Caco-2 (cell line): ENCODE measurements at places on chromosomes 1 and 21. TPM values are rescaled to one million over a fixed set of nuclear protein-coding genes. Genes with fewer than 3 reads are reported as not detected.
A peak's percentile ranks its signal among the peaks of the same experiment; 100 is the strongest.

DNA sequence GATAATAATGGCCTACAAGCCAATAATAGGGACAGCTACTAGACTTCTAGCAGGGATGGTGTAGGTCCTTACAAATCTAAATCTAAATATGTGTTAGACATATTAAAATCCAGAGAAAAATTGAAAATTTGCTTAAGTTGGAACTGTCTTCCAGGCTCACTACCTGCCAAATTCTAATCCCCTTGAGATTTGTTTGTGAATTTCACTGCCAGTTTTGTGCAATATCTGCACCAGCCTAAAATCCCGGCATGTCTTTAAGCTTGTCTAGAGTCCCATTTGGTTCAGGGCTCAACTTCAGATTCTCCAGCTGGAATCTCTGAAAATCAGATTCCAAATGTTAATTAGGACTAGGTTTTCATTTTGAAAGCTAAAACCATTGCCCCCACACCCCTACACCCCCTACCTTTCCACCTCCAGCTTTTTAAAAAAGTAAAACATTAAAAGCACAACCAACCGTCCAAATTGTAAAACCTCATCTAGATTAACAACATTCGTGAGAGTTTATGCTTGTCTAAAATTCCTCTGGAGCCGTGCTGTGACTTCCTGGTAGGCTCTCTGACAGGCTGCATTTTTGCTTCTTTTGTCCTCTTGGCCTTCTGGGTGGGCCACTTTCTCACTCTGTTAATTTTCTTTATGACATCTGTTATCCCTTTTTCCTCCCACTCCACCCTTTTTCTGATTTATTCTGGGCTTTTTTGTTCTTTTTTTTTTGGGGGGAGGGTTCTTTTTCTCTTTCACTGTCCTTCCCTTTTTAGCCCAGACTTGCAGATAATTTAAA, 348.7 kb downstream of the PAPPA2 start:
- H3K27ac ChIP-seq = no peak overlapping the region
- no peak overlapping the region for H3K4me3 ChIP-seq
- no peaks in the 10 kb centered on the region; the same call in 1 of the 2 replicates for H3K27me3 ChIP-seq

DNA sequence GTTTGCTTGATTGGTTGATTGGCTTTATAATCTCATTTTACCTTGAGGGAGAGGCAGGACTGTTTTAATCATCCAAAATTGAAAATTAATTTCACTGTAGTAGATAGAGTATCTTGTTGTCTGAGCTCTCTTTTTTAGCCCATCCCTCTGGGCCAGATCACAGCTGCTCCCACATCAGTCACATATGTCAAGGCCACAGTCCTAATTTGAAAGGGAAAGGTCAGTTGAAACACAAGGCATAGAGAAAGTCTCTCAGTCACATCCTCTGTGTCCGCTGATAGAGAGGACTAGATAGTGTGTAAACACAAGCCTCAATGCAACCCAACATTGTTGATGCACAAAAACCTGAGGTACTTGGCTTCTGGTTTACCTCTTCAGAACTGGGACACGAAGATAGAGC, 6.8 kb downstream of the C1orf74 start:
- no peaks in the 10 kb centered on the region for H3K27me3 ChIP-seq
- DNase-seq = no peak
- no peak overlapping the region for H3K27ac ChIP-seq
- no peak overlapping the region for H3K4me3 ChIP-seq
- peaks cover 28% of the 10 kb centered on the region for H3K4me1 ChIP-seq

GRCh38 chr1:25706146-25707089, 89.8 kb downstream of the MAN1C1 start:
- H3K36me3 ChIP-seq = no peaks in the 10 kb centered on the region
- H3K27ac ChIP-seq = no peak overlapping the region
- no peak for DNase-seq
- H3K4me3 ChIP-seq = no peak overlapping the region

DNA sequence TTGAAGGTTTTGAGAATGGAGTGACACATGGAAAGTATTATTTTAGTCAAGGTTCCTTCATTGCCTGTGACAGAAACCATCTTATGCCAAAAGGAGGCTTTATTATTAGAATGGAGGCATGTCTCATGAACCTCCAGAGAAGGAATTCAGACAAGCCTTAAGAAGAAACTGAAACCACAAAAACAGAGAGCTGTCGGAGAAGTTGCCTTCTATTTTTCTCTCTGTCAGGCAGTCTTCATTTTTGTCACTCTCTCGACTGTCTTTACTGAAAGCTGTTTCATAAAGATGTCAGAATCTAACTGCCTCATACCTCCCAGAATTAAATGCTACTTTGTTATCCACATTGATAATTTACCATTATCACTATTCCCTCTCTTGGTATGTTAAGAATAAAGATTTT, 434.7 kb upstream of the ADGRL4 start:
- no peaks in the 10 kb centered on the region for H3K4me1 ChIP-seq
- no peak overlapping the region for H3K27ac ChIP-seq
- H3K4me3 ChIP-seq = no peak overlapping the region
- DNase-seq = no peak
- no peaks in the 10 kb centered on the region for H3K27me3 ChIP-seq

DNA sequence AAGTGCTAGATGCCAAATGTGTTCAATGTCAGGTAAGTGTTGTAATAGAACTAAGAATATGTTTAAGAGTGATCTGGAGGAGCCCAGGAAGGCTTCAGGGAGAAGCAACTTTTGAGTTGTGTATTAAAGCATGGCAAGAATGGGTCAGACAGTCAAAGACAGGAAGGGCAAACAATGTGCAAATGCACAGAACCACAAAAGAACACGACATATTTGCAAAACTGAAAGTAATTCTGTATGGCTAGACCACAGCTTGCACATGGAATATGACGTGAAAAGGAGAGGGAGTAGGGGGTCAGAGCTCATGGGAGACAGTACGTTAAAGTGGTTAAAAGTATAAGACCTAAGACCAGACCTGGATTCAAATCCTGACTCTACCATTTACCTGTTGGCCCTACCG, 7.1 kb upstream of the SORT1 start:
- H3K4me1 ChIP-seq = no peaks in the 10 kb centered on the region
- H3K27ac ChIP-seq = no peak overlapping the region
- H3K36me3 ChIP-seq = no peaks in the 10 kb centered on the region

DNA sequence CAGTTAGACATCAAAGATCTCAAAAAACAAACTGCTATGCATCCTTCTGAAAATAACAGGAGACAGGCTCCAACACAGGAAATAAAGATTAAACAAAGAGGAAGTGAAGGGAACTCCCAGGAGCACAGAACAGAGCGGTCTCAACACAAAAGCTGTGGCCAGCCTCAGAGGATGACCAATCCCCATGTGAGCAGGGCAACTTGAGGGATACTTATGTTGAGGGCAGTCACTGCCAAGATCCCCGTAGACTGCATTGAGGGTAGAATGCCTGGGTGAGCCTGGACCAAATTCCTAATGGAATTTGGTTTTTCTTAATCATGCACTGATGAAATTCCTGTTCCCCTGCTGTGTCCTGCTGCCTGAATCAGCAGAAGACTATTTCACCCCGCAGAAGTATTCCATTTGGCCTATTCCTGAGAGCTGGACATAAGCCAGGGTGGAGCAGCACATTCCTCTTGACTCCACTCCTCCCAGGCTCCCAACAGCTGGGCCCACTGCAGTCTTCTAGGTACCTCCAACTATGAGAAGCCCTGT, 49.0 kb downstream of the JAK1 start:
- DNase-seq = no peak
- no peaks in the 10 kb centered on the region for H3K27me3 ChIP-seq
- peaks cover 50% of the 10 kb centered on the region for H3K4me1 ChIP-seq
- no peak overlapping the region for H3K4me3 ChIP-seq
- H3K36me3 ChIP-seq = no peaks in the 10 kb centered on the region

DNA sequence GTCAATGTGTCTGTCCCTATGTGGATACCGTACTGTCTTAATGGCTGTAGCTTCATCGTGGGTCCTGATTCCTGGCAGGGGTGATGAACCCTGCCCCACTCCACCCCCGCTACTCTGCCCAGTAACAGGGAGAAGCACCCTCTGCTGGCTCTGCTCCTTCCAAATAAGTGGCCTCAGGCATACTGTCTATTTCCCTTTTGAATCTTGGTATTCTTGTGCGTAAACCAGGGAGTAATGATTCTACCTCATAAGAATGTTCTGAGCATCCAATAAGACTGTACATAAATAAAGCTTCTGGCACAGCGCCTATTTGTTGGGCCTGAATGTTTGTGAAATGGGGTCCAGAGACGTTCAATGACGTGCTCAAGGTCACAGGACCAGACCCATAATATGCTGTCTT, 35.2 kb upstream of the CTPS1 start:
- H3K27me3 ChIP-seq = no peaks in the 10 kb centered on the region
- no peak overlapping the region for H3K4me3 ChIP-seq
- no peak overlapping the region for H3K27ac ChIP-seq
- H3K4me1 ChIP-seq = peaks cover 7% of the 10 kb centered on the region

DNA sequence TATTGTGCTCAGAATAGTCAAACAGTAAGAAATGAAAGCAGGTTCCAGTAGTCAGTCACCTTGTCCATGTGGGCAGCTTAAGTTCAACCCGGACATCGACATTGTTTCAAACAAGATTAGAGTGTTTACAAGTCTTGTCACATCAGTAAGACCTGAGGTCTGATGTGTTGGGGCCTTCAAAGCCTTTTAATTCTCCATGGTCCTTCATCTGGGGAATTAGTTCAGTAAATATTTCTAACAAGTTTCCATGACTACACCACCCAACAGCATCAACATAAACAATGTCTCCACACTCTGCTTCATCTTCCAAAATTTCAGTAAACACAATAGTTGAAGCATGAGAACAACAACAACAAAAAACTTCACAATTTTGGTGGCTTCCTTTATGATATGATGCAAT, 15.1 kb upstream of the ADORA1 start:
- DNase-seq = no peak
- H3K4me3 ChIP-seq = no peak overlapping the region
- no peaks in the 10 kb centered on the region for H3K27me3 ChIP-seq
- no peaks in the 10 kb centered on the region for H3K4me1 ChIP-seq
- no peaks in the 10 kb centered on the region for H3K36me3 ChIP-seq
- H3K27ac ChIP-seq = no peak overlapping the region

GRCh38 chr1:147700042-147701006, 30.0 kb upstream of the ACP6 start:
- no peak overlapping the region for H3K4me3 ChIP-seq
- peak; percentile 49 for DNase-seq
- H3K4me1 ChIP-seq = no peaks in the 10 kb centered on the region

DNA sequence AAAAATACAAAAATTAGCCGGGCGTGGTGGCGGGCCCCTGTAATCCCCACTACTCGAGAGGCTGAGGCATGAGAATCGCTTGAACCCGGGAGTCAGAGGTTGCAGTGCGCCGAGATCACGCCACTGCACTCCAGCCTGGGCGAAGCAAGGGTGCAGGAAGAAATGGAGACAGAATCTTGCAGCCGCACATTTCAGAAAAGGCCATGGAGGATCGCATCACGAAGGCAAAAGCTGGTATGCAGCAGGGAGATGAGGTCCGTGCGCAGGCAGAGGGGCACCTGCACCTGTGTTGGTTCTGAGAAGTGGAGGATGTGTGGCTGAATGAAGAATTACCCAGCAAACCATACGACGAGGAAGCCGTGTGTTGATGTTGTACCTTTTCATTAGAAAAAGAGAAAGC, 53.0 kb upstream of the ABCG1 start:
- no peaks in the 10 kb centered on the region for H3K27me3 ChIP-seq
- no peaks in the 10 kb centered on the region for H3K36me3 ChIP-seq
- no peak for DNase-seq
- H3K27ac ChIP-seq = no peak overlapping the region
- H3K4me3 ChIP-seq = no peak overlapping the region

- no peaks in the 10 kb centered on the region for H3K4me1 ChIP-seq
- no peak overlapping the region for H3K4me3 ChIP-seq
- no peaks in the 10 kb centered on the region; the same call in 1 of the 2 replicates for H3K27me3 ChIP-seq
- H3K27ac ChIP-seq = no peak overlapping the region
- H3K36me3 ChIP-seq = no peaks in the 10 kb centered on the region
- DNase-seq = peak; percentile 30
Observed at GRCh38 chr1:209899948-209900347, 38.1 kb upstream of the SYT14 start.

DNA sequence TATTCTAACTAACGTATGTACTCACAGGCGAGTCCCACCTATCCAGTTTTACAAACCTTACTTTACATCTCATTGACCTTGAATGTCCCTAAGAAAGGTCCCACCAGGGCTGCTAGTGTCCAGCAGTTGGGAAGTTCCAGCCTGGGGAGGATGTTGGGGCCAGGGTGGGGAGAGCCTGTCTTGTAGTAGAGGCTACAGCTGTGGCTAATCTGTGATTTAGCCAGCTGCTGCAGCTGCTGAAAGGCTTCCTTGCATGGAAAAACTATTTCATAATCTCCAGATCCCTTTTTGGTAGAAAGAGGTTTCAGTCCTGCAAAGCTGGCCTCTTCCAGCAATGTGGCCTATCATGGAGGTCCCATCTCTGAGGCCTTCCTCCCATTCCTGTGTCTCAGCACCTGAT, 23.1 kb downstream of the TNN start:
- no peak overlapping the region for H3K27ac ChIP-seq
- H3K4me1 ChIP-seq = peaks cover 9% of the 10 kb centered on the region
- H3K36me3 ChIP-seq = no peaks in the 10 kb centered on the region

DNA sequence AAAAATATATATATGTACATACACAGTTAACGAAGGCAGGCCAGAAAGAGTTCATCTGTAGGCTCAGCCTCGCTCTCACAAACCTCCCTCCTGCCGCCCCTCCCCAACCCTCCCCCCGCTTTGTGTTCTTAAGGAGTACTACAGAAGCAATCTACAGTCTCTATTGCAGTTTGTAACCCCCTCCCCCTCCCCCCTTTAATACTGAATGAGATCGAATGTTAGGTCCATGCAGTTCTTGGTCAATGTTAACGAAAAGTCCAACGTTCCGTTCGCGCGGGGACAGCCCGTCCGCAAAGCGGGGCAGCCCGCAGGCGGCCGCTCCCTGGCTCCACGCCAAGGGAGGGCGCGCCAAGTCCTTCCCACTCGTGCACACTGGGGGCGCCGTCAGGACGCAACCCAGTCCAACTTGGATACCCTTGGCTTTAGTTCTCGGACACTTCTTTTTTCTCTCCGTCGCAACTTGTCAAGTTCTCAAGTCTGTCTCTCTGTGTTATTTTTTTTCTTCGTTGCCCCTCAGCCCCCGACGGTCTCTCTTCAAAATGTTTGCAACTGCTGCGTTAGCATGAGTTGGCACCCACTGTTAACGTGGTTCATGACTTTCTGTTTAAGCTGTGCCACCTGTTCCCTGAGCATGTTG, 2.2 kb downstream of the JUN start:
- DNase-seq = peak; percentile 49
- peak overlapping the region; percentile 51 for H3K27ac ChIP-seq
- no peaks in the 10 kb centered on the region for H3K36me3 ChIP-seq

ADAMTS5 gene
- not detected in 2 replicates for total RNA-seq

CACNA1E gene
- total RNA-seq = 0.32 and 0.45 TPM in 2 replicates

NR1I3 gene
- not detected in 2 replicates for total RNA-seq

LRRC71 gene
- total RNA-seq = not detected in 2 replicates
